ENCODE measurements at places on chromosomes 13 and 19.

GRCh38 chr19:47848823-47849473 lies 10.1 kb upstream of the TPRX2 start:
- DNase-seq: peak; percentile 89

GRCh38 chr19:56141417-56141993 lies 418 bp downstream of the ZNF444 start:
- DNase-seq: no peak

- DNase-seq: no peak
Measured at GRCh38 chr13:58254943-58255342, 623.4 kb downstream of the PCDH17 start.

DNA sequence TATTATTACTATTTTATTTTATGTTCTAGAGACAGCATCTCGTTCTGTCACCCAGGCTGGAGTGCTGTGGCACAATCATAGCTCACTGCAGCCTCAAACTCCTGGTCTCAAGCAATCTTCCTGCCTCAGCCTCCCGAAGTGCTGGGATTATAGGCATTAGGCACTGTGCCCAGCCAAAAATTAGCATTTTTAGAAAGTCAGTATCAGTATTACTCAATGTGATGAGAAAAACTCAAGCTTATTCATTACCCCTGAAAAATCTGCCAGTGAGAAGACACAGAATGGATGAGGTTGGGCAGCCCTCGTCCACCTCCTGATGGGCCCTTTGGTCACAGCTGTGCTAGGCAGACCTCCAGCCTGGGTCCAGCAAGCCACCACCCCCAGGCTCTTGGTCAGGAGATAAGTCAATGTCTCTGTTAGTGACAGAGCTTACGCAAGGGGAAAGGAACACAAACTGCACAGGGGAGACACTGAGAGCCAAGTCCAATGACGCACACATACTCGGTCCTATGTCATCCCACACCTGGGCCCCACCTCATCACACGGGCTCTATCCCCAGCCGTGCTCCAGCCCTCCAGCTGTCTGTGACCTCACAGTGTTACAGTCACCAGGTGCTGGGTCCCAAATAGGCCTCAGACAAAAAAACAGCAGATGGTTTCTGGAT lies 19.8 kb downstream of the PEPD start:
- no peak for DNase-seq

- DNase-seq: no peak
Measured at GRCh38 chr13:49517461-49517860, 21.7 kb downstream of the PHF11 start.

DNA sequence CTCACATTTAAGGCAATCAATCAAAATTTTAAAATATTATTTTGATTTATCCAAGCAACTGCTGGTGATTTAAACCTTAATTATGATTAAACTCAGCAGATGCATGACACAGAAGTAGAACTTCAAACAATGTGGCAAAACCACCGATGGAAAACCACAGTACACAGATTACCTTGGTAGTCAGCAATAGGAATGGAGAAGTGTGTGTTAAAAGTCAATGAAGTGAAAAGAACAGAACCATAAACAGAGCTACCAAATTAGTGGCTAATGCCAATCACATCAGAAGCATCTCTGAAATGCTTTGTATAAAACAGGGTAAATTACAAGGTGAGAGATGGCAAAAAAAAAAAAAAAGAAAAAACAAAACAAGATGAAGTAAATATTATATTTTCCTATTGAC lies 31.2 kb downstream of the KATNAL1 start:
- no peak for DNase-seq

- no peak for DNase-seq
Measured at GRCh38 chr19:13300421-13301030, 150.3 kb downstream of the IER2 start.

DNA sequence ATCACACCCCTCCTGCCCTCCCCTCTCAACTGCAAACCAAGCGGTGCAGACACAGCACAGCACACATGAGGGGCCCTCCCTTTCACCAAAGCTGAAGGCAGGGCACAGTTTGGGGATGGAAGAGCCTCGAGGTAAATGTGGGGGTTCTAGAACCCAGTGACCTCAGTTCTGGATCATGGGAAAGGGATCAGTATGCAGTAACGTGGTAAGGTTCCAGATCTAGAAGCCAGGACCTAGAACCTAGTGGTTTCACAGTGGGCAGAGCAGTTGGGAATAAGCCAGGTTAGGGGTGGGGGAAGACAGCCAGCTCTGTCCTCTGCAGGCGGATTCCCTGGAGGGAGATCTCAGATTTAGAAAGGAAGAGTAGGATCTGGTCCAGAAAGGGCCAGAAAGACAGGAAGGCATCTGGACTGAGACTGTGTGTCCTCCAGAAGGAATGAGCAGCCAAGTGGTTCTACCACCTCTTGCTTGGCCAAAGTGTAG lies 3.1 kb downstream of the FTL start:
- no peak for DNase-seq

- DNase-seq: no peak
Measured at GRCh38 chr19:32227561-32228165, 117.7 kb upstream of the ZNF507 start.

DNA sequence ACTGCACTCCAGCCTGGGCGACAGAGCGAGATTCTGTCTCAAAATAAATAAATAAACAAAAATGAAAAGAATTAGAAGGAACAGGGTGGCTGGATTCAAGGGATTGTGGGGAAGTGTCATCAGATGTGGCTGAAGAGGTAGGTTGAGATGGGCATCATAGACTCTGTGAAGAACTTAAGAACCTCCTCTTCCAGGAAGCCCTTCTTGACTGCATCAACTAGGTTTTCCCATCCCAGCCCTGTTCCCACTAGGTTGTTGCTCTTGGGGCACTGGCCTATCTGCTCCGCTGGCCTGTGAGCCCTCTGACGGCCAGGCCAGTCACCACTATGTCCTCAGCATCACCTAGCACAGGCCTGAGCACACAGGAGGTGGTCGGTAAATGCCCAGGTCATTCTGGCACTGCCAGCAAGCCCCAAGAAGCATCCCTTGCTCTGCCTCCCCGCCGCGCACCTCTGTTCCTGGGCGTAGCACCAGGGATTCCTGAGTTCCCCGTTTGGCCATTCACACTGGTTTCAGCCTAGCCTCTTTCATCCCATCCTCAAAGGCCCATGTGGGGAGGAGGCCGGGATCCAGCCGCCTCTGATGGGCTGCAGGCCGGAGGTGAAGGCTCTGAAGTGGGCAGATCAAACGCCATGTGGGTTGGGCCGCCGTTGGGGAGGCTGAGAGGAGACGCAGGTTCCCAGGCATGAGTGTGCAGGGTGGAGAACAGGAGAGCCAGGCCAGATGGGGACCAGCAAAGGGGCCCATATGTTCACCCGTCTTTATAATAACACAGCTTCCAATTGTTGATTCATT lies 27.6 kb upstream of the SLC1A5 start:
- no peak for DNase-seq

DNA sequence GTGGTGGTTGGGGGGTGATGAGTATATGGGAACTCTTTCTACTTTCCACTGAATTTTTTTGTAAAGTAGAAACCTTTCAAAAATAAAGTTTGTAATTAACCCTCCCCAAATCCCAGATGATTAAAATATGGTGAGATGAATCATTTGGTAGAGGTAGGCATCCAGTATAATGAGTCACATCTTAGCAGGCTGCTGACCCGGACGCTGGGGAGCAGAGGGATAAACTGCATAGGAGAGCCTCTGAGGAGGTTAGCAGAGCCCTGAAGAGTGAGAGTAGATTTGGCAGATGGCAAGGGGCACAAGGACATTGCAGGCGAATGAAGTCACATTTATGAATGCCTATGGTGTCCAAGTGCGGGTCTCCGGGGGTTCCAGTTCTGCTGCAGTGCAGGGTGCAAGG lies 293.8 kb downstream of the FGF9 start:
- no peak for DNase-seq

GRCh38 chr13:84847107-84847506 lies 952.1 kb downstream of the SLITRK6 start:
- DNase-seq: no peak
